ENCODE measurements at places on chromosomes 5 and 9.

- DNase-seq: no peak
Observed at GRCh38 chr9:78189001-78189400, 46.9 kb upstream of the CEP78 start.

- DNase-seq: no peak
Observed at GRCh38 chr5:169629847-169630548, 7.1 kb upstream of the DOCK2 start.

GRCh38 chr5:157624144-157624543, 28.1 kb downstream of the SOX30 start:
- DNase-seq: no peak

GRCh38 chr9:121282277-121283079, 14.5 kb downstream of the GSN start:
- no peak for DNase-seq

DNA sequence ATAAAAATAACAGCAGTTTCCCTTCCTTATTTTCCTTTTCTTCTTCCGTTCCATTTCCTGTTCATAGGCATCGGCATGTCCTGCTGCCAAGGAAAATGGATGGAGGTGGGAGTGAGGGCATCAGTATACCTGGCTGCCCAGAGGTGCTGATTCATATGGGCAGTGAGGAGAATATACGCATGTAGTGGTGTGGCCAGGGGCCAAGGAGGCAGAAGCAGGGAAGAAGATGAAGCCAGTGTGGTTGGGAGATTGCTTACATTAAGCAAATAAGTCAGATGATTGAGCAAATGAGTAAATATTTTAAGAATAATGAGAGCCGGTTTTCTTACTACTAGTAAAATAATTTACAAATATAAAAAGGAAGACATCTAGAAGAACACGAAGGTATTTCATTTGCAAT, 344.9 kb upstream of the PAPPA start:
- no peak for DNase-seq

GRCh38 chr9:84542554-84542953, 127.0 kb upstream of the NTRK2 start:
- no peak for DNase-seq

DNA sequence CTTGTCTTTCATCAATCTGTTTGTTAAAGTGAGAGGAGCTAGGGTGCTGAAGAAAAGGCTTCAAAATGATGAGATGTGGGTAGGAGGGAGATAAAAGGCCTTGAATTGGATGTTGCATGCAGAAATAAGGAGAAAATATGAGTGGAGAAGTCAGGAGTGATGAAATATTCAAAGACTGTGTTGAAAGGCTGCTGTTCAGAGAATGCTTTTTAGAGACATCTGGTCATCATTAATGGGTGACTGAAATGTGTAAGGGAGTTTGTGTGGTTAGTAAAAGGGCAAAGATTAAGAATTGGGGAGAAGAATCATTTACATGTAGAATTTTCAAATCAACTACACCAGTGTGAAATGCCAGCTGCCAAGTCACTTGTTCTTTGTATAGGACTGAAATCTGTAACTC, 383.9 kb downstream of the MAT2B start:
- no peak for DNase-seq

DNA sequence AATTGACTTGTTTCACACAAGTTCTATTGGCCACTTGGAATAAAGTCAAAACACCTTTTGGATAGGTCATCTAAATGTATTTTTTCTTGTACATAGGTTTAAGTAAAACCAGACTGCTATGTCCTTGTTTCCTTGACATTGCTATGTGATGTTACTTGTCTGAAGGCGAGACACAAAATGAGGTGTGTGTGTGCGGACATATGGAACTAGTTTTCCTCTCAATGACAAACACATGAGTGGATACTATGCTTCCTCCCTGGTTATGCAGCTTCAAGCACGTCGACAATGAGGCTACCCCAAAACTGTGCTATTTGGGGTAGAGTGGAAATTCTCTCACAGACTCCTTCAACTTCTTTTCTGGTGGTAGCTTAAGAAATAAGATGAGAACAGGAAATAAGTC, 276.8 kb downstream of the GAS1 start:
- no peak for DNase-seq

GRCh38 chr9:113668061-113668460, 204.5 kb downstream of the RGS3 start:
- DNase-seq: no peak

- no peak for DNase-seq
Observed at GRCh38 chr5:206406-206805, 11.5 kb downstream of the CCDC127 start.

- no peak for DNase-seq
Observed at GRCh38 chr5:155332618-155333017, 319.1 kb downstream of the KIF4B start.

DNA sequence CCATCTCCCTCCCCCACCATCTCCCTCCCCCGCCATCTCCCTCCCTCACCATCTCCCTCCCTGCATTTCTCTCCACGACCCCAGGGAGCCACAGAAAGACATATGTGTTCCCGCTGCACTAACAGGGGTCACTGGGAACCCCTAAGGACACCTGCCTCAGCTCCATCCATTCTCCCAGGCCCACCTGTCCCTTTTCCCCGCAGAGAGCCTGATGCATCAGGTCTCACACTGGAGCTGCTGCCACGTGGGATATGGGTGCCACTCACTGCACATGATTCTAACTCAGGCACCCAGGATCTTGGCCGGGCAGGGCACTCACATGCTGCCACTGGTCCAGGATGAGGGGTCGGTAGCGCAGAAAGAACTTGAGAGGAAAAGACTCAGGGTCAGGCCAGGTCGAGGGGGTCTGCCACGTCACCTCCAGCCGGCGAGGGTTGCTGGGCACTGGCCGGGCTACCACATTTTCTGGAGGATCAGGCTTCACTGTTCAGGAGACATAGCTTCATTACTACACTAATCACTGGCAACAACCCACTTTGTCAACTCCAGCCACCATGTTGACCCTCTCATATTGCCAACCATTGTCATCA, 33.2 kb upstream of the ENHO start:
- no peak for DNase-seq

DNA sequence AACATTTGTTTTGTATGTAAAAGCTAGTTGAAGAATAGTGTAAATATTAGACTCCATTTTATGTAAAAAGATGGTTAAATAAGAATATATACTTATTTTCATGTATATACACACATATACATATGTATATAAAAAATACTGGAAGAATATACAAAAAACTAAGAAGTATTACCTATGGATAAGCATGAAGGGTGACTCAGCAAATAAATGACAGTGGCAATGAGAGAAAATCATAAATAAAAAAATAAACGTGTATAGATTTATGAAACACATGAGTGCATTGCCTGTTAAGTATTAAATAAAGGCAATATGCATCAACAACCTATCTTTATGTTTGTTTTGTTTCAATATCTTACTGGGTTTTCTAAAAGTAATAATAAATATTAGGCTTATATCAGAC, 435.3 kb downstream of the CYLC2 start:
- no peak for DNase-seq

DNA sequence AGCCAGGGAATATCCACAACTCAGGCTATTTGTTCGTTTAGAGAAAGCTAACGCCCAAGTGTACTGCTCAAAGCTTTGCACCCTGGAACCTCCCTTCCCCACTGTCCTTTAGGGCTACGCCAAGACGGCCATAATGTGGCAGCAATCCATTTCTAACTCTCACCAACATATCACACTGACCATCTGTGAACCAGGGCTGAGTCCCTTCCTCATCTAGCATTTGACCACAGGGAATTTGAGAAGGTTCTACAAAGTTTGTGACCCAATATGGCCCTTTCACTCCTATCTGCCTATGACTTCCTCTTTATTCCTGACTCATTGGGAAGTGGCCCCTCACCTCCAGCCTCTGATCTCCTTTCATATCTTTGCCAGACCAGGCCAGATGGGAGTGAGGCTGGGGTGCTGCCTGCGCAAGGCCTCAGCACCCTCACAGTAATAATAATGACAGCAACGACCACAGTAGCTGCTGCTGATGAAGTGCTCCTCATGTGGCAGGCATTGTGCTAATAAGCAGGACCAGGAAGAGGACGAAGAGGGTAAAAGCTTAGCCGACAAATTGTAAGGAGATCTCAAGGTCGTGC, 9.3 kb upstream of the ARAP3 start:
- DNase-seq: no peak

DNA sequence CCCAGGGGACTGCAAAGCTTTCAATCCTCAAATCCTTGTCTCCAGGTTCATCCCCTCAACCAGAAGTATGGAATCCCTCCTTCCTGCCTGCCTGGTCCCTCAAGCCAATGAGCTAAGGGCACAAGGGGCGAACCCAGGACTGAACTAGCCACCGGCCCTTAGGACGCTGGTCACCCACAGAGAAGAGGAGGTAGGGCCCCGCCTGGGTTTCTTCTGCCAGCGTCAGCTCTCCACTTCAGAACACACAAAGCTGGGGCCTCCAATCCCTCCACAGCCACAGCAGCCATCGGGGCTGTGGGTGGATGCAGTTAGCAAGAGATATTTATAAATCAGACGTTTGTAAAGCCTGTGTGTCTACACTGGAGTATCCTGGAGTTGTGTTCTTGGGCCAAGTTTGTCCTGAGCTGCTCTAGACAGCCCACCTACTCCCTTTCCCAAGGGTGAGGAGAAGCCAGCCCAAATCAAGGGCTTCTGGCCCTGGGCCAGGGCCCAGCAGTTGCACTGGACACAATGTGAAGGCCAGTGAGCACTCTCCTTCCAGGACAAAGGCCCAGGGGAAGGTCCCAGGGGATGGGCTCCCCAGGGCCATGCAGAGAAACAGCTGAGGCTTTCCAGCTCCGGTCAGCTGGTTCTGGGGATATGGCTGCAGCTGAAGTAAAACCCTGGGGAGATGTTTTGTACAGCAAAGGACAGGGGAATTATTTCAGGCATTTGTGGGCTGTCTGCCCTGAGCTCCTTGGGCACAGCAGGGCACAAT, 18.9 kb downstream of the AMBP start:
- no peak for DNase-seq

- no peak for DNase-seq
Observed at GRCh38 chr5:44236040-44236439, 153.2 kb downstream of the FGF10 start.

DNA sequence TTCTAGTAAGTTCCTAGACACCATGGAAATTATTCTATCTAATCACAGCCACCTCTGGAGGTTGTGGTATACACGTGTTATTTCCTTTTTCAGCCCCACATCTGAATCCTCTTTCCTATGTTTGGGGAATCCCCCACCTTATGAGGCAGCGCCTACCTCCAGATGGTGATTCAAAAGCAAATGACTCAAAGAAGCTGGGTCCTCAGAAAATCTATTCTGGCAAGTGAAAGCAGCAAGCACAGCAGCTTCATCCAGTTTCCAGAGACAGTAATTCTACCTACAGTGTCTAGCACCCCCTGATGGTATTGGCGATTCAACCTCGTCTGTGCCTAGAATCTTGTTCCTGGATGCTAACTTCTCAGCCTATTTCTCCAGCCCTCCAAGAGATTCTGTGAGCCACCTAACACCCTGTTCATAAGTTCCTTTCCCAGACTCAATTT, 43.0 kb downstream of the STRBP start:
- peak; percentile 60 for DNase-seq

- no peak for DNase-seq
Observed at GRCh38 chr9:133477992-133478850, 678 bp downstream of the SLC2A6 start.

DNA sequence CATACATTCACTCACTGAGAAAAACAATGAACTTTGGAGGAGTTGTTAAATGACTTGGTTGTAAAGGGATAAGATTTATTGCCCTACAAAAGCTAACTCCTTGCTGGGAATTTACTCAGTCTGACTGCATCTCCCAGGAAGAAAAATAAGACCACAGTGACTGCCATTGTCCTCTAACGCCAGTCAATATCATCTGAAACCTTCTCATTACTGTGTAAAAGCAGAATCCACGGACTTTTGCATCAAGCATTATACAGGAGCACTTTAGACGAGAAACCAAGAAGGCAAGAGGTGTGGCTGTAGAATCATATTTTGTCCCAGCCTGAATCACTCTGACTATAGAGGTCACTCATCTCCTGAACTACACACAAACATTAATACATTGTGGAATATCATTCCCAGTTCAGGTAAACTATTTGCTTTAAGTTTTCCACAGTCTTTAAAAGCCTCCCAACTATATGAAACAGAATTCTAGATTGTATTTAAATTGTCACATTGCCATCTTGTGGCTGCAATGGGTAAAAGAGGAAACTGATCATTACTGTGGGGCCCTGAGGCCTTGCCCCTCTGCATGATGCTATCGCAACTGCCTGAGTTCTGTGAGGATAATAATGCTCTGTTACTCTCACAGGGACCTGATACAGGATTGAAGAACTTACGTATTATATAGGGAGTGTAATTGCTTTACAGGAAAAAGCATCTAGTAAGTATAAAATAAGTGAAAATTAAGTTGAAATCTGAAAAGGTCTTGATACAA, 142.9 kb downstream of the SLCO4C1 start:
- DNase-seq: peak; percentile 55

- peak; percentile 73 for DNase-seq
Observed at GRCh38 chr5:151926188-151926587, 1.5 kb upstream of the GLRA1 start.

GRCh38 chr5:168114444-168115017, 176.9 kb upstream of the WWC1 start:
- peak; percentile 84 for DNase-seq

DNA sequence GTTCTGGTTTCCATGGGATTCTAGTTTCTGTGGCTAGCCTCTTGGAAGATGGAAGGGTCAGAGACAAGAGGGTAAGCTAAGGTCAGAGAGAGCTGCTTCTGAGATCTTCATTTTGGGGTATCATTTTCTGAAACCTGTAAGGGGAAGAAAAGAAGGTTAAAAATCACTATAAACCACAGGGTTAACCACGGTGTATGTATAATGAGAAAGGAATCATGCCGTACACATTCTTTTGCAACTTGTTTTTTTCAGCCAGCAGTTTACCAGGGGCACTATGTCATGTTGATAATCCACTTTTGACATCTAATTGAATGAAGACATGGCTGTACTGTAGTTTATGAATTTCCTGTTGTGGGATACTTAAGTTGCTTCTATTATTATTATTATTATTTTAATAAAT, 164.4 kb downstream of the FOCAD start:
- DNase-seq: no peak

DNA sequence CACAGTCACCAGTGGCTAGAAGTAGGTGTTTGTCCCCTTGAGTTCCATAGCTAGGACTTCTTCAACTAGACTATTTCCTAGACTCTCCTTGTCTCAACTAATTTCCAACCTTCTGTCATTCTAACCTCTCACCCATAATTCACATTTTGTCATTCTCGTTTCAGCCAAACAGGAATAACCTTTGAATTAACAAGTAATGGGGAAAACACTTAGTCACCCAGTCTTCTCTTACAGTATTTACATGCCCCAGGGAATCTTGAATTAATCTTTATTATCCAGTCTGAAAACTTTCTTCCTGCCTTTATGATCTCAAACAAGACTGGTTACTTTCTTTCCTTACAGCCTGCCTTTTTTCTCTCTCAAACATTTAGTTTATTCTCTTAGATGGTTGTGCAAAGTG, 63.3 kb upstream of the RUSC2 start:
- DNase-seq: no peak

DNA sequence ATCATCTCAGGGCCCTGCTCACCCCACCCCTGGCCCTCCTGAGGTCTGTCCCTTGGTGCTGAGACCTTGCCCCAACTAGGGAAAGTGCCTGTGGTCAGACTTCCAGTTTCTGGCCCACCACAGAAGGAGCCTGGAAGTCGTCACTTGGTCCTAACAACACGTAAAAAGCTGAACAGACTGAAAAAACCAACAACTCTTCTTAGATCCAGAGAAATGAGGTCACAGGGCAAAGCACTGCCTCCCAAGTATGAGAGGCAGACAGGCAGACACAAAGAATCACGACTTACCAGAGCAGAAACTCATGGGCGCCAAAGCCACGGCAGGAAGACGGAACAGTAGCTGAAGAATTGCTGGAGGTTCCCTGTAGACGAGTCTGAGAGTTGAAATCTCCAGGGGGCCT, 38.5 kb downstream of the OR2V1 start:
- DNase-seq: no peak

All from D341Med (cell line).